Activated CD8-positive, alpha-beta memory T cell treated with anti-CD3 and anti-CD28 coated beads for 1 hour (primary cell): ENCODE measurements at places on chromosomes 6 and 20.

GRCh38 chr20:20440481-20440880 is 72.6 kb downstream of the INSM1 start:
- DNase-seq = no peak

GRCh38 chr20:2521369-2522305 is 12.9 kb upstream of the ZNF343 start:
- DNase-seq = peak; percentile 36

GRCh38 chr20:20520776-20521175 is 152.9 kb downstream of the INSM1 start:
- no peak for DNase-seq

GRCh38 chr6:27743787-27744186 is 168.4 kb downstream of the OR2B2 start:
- no peak for DNase-seq

DNA sequence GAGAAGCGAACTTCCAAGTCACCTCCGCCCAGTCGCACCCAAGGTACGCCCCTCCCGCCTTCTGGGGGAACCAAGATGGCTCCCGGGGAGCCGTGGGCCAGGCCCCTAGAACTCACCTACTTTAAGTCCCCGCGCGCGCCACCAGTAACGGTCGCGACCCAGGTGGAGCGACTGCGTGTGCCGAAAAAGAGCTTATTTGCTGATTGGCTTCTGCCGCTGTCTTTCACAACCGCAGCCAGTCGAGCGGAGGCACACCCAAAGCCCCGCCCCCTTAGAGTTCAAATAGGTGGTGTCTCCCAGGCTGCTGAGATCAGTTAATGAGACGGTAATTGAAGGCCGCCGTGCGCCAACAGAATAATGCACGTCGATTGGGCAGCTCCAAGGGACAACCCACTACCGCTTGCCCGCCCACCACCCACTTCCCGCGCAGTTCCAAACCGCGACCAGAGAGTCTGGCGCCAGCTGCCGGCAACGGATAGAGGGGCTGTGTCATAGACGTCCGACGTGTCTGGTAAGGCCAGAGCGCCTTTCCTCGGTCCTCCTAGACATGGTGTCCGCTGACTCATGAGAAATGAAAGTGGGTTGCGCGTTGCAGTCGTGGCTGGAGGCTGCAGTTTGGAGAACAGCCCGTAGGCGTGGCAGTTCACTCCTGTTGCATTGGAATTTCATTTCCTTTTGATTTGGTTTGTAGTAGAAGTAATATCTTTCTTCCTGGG is at the start of gene MDC1:
TSS of gene MDC1 (minus strand) at position 153 of the 716 bp plus-strand sequence. CDS start 2,106 bp downstream, outside the sequence.
- peak; percentile 98 for DNase-seq

DNA sequence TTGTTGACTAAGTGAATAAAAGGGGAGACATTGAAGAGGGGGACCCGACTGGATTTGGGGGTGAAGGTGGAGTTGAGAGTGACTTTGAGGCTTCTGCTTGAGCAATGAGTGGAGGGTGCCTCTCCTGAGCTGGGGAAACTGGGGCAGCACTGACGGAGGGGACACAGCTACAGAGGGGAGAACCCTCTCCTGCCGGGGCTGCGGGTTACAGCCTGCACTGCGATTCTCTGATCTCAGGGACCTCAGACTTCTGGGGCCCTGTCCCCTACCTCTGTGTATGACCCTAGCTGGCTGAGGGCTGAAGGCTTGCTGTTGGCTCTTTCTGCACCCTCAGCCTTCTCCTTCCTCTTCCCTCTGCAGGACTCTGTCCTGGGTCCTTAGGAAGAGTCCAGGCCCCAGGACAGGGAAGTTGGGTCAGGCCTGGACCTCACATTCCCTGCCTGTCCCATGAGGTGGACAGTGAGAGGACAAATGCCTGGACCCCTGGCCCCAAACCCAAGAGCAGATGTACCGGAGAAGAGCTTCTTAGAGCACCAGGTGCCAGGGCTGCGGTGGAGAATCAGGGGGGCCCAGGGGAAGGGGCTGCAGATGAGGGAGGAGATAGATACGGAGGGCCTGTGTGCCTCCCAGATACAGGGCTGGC is 13.7 kb upstream of the FAM110A start:
- DNase-seq = no peak

DNA sequence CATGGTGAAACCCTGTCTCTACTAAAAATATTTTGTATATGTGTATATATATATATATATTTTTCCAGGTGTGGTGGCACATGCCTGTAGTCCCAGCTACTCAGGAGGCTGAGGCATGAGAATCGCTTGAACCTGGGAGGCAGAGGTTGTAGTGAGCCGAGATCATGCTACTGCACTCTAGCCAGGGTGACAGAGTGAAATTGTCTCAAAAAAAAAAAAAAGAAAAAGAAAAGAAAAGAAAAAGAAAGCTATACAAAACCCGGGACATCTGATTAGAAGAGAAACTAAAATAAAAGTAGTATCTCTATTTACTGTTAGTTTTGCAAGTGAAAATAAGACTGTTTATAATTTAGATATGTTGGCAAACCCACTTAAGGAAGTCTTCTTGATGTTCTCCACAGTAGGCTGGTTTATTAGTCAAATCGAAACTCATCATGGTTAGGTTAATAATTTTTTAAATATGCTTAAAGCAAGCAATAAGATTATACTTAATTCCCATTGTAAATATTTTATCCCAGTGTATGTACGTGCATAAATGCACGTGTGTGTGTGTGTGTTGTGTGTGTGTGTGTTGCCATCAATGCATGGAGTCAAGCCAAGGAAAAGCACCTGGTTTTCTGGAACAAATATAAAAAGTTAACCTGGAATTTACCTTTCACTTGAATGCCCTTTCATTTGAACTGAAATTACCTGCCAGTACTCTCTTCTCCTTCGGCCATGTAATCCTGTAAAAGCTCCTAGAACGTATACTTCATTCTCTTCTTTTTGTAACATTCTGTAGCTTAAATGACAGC is 7.1 kb downstream of the VNN2 start:
- no peak for DNase-seq

- no peak for DNase-seq
These were observed 1.2 kb downstream of the OGFRL1 start for GRCh38 chr6:71289802-71290175.

DNA sequence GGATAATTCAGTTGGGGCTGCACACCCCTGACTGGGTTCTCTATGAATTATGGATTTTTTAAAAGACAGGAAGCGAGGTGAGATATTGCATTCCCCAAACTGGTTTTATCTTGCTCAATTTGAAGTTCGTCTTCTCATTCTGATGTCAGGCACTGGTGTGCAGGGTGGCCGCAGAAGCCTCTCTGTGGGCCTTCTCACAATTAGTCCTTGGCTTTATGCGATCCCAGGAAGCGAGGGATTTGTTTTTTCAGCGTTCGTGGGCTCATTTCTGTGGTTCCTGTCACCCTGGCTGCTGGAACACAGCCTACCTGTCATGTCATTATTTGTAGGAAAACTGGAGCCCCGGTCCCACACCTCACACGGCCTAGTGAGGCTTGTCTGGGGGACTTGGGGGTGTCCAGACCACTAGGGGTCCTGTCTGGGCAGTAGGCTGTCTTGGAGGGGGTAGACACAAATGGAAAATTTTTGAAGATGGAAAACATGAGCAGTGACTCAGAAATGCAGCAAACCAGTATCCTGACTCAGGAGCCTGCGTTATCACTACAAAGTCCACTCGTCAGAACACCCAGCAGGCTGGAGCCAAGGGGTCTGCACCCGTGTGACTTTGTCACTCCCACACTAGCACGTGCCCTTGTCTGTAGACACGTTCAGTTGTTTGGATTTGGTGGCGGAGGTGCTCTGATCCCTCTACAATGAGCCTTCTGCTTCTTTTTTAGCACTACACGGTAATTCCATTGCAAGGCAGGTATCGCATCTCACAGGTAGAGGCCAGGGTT is 42.2 kb downstream of the GNAS-AS1 start:
- no peak for DNase-seq

GRCh38 chr6:1062786-1063545 is 248.9 kb upstream of the FOXQ1 start:
- DNase-seq = no peak

DNA sequence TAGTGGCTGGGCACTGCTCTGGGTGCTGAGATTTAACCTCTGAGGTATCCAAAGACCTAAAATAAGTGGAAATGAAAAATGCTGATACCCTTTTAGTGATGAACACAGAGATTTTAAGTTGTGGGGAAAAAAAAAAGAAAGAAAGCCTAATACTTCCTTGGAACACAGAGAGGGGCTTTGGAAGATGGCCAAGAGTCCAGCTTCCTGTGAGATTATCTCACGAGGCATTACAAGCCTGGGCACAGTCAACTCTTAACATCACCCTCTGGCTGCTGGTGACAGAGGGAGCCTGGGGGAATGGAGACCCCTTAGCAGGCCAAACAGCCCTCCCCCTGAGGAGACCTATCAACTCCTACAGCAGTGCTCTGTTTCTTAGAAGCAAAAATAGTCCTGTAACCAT is 19.7 kb downstream of the BTN2A1 start:
- no peak for DNase-seq

DNA sequence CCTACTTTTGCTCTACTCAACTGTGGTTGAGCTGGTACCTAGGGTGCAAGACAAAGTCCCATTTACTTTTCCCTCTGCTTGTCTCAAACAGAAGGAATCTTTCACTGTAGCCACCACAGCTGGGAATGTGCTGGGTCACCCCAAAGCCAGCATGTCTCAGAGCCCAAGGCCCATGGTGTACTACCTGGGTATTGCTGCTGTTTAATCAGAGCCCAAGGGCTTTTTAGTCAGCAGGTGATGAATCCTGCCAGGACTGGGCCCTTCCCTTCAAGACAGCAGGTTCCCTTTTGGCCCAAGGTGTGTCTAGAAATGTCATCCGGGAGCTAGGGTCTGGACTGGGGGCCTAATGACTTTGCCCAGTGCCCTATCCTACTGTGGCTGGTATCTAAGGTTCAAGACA is 249.8 kb downstream of the HDGFL1 start:
- no peak for DNase-seq

DNA sequence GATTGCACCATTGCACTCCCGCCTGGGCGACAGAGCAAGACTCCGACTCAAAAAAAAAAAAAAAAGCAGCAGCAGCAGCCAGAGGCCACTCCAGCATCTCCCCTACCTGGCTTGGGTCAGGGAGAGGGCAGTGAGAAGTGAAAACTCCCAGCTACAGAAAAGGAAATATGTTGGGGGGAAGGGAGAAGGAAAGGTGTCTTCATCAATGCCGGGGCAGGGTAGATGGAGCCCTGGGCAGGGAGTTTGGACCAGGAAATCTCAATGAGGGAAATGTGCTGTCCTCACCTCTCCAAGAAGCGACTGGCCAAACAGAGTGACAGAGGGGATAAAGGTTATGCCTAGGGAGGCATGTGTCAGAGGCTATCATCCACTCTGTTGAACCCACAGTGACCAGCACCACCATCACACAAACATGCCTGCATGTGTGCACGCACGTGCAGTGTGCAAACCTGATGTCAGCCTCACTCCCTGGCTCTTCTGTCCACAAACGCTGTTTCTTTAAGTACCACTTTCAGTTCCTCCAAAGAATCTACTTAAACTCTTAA is 887 bp upstream of the AIF1 start:
- no peak for DNase-seq

GRCh38 chr6:160263196-160263939 is 4.7 kb upstream of the SLC22A2 start:
- DNase-seq = no peak

GRCh38 chr20:51276296-51276695 is 253.4 kb upstream of the KCNG1 start:
- DNase-seq = no peak

GRCh38 chr6:17589406-17590096 is 10.6 kb upstream of the FAM8A1 start:
- DNase-seq = no peak

GRCh38 chr20:33696448-33696847 is 10.3 kb upstream of the E2F1 start:
- DNase-seq = no peak

DNA sequence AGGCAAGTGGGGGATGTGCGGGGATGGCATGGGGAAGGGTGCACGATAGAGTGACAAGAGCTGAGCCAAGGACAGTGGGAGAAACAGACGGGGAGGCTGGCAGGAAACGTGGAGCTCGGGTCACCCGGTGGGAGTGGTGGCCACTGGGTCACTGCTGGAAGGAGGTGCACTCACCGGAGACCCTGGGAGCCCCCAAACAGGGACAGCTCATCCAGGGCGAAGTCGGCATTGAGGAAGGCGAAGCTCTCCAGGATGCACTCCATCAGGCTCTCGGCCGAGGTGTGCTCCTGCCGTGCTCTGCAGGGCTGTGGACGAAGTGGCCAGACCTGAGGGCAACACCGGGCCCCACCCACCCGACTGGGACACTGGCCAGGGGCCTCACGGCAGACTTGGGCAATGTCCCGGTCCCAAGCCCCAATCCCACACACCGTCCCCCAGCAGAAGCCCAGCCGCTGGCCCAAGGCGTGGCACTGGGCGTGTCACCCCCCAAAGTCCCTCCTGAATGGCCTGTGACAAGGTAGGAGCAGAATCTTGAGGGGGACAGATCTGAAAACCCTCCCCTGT is 87.3 kb downstream of the PTPN1 start:
- DNase-seq = no peak

- no peak for DNase-seq
These were observed 144.8 kb downstream of the TBC1D7 start for GRCh38 chr6:13183415-13184088.

DNA sequence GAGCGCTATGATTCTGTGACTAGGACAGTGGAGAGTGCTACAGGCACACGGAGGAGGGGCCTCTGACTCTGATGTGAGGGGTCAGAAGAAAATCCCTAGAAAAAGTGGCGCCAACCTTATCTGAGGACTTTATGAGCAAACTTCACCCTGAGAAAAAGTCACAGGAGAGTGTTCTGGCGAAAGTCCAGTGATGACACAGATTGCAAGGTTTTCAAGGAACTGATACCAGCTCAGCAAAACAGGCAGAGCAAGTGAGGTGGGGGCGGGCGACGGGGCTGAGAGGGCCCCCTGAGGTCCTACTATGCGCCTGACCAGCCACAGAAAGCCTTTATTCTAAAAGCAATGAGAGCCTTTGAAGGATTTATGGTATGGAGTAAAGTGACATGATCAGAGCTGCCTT is 73.3 kb downstream of the SLC22A23 start:
- no peak for DNase-seq

DNA sequence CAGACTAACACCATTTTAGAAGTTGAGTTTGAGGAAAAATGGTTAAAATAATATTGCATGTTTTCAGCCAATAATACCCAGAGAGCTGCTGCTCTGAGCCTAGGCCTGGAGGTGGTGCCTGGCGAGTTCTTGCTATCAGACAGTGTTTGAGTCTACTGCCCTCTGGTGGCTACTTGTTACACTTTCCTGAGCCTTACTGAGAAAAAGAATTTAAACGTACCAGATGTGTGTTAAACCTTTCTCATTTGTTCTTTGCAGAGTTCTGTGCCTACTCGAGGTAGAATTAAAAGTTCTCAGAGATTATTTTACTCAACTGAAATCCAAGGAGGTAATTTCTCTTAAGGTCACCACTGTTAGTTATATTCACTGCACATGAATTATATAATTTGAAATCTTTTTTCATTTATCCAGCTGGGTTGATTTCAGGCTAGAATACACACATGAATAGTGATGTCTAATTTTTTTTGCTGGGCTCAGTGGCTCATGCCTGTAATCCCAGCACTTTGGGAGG is 38.2 kb downstream of the SHLD1 start:
- peak; percentile 67 for DNase-seq

DNA sequence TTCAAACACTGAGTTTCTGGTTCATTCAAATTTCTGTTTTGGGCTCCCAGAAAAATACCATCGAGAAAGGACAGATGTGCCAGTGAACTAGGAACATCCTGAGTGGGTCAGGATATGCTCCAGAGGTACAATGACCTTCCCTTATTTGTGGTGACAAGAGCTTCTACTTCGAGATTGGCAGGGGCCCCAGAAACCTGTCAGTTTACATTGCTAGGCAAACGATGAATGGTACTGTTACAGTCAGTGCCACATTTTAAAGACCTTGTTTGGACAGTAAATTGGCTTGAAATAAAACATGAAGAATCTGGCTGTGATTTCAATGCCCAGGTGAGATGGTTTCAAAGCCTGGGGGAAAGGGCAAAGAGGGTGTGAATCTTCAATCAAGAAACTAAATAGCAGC is 454.5 kb upstream of the ID4 start:
- no peak for DNase-seq
